Stimulated activated CD4-positive, alpha-beta T cell treated with anti-CD3 and anti-CD28 coated beads, Interleukin-1b, Interleukin-23, amount 100 ng/mL, for 48 hours (primary cell): ENCODE measurements at places on chromosomes 3 and 15.

- DNase-seq: no peak
Measured at GRCh38 chr3:158801201-158801600, 653 bp upstream of the MFSD1 start.

- DNase-seq: peak; percentile 70
Measured at GRCh38 chr15:64246364-64247189, 83.8 kb upstream of the PPIB start.

DNA sequence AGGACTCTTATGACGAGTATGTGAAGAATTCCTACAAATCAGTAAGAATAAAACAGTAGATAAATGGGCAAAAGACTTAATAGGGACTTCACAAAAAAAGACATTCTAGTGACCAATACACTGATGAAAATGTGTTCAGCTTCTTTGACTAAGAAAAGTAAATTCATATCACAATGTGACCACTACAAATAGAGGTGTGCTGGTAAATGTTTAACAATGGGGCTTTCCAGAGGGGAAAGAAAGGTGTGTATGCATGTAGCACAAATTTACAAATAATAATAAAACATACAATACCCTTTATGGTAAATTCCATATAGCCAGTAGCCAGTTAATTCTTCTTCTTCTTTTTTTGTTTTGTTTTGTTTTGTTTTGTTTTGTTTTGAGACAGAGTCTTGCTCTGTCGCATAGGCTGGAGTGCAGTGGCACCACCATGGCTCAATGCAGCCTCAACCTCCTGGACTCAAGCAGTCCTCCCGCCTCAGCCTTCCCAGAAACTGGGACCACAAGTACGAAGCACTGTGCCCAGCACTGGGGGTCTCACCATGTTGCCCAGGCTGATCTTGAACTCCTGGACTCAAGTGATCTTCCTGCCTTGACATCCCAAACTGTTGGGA, 17.5 kb upstream of the NMD3 start:
- no peak for DNase-seq

GRCh38 chr3:16478516-16478915, 35.0 kb downstream of the RFTN1 start:
- DNase-seq: no peak

DNA sequence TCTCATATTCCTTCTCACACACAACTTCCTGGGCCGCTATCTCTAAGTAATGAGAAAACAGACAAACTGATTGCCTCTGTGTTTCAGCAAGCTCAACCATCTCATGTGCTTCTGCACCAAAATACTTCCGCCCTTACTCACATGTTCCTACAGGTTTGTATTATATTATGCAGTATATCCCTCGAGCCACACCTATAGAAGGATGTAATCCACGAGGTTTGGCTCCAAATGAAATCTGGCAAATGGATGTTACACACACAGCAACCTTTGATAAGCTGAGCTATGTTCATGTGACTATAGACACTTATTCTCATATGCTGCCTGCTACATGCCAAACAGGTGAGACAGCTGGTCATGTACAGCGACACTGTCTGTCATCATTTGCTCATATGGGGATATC, 22.6 kb downstream of the CCRL2 start:
- DNase-seq: no peak

GRCh38 chr15:32867313-32867626, 149.5 kb downstream of the GREM1 start:
- no peak for DNase-seq

GRCh38 chr15:40091861-40092255, 16.8 kb downstream of the BMF start:
- no peak for DNase-seq

GRCh38 chr15:98776607-98777281, 128.4 kb downstream of the IGF1R start:
- DNase-seq: peak; percentile 34

GRCh38 chr15:41578736-41579383, 19.8 kb downstream of the TYRO3 start:
- no peak for DNase-seq

DNA sequence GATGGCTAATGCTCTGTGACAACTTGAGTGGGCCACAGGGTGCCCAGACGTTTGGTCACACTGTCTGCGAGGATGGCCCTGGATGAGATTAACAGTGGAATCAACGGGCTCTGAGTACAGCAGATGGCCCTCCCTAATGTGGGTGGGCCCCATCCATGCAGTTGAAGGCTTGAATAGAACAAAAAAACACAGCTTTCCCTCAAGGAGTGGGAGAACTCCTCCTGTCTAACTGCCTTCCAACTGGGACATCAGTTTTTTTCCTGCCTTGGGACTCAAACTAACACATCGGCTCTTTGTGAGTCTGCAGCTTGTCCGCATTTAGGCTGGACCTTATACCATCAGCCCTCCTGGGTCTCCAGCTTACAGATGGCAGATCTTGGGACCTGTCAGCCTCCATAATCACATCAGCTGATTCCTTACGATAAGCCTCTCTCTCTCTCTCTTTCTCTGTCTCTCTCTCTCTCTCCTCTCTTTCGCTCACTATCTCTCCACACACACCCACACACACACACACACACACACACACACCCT, 20.8 kb downstream of the FAM174B start:
- DNase-seq: no peak

GRCh38 chr15:70956201-70956995, 63.8 kb downstream of the LRRC49 start:
- no peak for DNase-seq

DNA sequence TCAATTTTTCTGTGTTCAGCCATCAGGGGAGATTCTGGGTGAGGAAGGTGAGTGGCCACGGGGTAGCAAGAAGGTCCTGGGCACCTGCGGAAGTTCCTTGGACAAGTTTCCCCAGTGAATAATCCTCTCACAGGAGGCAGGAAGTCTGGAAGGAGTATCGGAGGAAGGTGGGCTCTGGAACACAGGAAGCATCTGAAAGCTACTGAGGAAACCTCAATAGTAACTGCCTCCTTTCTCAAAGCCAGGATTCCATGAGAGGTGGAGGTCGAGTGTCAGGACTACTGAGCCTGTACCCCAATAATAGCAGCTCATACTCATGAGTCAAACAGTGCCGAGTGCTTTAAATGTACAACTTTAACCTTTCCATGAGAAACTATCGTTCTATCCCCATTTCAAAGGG, 110.9 kb downstream of the OXNAD1 start:
- no peak for DNase-seq

GRCh38 chr3:113658107-113658506, 38.3 kb downstream of the USF3 start:
- no peak for DNase-seq

- DNase-seq: no peak
Measured at GRCh38 chr3:44892689-44893088, 18.3 kb downstream of the TGM4 start.

DNA sequence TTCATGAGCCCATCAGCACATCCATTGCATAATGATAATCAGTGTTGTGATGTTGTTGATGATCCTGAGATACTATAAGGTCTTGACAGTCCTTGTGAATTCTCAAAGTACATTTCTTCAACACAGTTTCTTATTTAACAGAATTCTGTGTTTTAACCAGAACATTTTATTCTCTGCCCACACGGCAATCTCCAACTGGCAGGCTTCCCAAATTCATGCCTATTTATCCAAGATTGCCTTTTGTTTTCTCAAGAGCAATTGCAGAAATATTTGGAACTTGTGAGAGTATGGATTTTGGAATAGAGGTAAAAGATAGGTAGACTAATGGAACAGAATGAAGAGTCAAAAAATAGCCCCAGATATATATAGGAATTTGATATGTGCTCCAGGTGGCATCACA, 116.0 kb downstream of the UACA start:
- no peak for DNase-seq

GRCh38 chr15:60086681-60087429, 82.7 kb downstream of the FOXB1 start:
- DNase-seq: no peak

DNA sequence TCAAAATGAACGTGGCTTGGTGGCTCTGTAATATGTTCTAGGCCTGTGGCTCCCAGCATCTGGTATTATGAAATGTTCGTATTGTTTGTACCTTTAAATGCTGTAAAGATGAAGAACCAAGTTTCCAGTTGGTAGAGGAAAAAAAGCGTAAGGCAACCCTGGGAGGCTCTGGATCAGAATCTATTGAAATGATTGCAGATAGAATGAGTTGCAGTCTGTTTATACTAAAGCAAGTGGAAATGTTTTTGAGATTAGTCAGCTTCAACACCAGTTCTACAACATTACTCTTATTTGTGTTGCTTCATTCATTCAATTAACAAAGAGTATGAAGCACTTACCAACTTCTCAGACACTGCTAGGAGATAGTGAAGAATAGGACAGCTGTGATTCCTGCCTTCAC, 5.3 kb downstream of the ARL6IP5 start:
- DNase-seq: no peak

GRCh38 chr15:25171111-25171811, 216.5 kb downstream of the SNRPN start:
- no peak for DNase-seq

DNA sequence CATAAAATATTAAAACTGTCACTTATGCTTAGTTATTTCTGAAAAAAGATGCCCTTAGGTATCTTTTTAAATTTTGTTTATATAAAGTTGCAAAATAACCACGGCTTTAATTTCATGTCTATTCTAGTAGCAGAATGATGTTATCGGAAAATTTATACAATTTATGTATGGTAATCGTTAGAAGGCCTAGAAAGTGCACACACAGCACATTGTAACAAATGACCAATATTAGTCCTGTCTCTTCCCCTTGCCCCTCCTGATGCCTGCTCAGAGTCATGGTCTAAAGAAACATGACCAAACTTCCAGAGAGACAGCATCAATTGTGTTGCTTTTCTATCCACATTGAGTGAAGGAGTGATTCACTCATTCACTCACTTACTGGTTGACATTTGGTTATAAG, 6.2 kb upstream of the LPP start:
- DNase-seq: no peak

DNA sequence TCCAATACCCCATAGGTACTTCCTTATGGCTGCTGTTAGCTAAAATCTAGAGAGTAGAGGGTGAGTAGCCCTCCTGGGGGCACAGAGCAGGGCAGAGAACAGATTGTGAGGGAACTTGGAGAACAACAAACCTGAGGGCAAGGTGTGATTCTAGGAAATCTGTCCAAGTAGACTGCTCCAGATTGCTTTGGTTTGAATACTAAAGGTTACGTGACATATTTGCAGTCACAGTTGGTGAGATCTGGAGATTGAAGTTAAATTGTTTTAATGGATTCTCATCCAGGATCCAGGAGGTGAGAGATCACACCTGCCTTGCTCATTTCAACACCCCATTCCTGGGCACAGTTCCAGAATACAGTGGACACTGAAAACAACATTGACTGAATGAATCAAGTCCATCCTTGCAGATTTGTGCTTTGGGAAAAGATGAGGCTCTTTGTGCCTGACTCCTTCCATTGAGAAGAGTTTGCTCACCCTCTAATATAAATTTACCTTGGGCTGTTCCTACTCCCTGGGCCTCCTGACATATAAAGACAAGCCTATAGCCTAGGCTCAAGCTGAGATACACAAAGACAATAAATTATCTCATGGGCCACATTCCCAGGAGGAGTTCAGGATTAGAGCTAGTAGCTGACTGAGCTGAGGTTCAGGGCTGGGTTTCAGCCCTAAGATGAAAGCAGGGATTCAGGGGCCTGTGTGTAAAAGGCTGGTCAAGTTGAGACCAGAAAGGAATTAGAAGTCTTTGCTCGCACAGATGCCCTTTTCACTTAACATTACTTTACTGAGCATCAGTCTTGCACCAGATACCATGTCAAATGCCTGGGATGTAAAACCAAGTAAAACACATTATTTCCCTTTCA, 400.9 kb upstream of the MCTP2 start:
- DNase-seq: no peak

- DNase-seq: no peak
Measured at GRCh38 chr15:60764408-60764963, 285.5 kb upstream of the ICE2 start.

DNA sequence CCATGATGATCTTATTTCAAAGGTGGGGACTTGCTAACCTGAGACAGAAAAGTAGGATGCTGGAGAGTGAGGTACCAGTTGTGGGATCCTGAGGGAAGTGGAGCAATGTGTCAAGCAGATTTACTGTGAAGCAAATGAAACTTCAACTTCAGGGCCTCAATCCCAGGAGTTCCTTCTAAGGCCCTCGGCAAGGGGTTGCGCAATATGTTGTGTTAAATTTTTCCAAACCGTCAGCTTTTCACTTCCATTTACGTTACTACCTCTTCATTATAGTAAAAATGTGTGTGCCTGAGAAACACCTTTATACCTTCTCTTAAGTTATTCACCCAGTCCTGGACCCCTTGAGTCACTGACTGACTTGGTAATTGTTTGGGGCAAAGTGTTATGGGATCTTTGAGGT, 42.5 kb upstream of the KCNH8 start:
- no peak for DNase-seq

GRCh38 chr15:73119478-73119877, 67.2 kb downstream of the NEO1 start:
- DNase-seq: no peak

DNA sequence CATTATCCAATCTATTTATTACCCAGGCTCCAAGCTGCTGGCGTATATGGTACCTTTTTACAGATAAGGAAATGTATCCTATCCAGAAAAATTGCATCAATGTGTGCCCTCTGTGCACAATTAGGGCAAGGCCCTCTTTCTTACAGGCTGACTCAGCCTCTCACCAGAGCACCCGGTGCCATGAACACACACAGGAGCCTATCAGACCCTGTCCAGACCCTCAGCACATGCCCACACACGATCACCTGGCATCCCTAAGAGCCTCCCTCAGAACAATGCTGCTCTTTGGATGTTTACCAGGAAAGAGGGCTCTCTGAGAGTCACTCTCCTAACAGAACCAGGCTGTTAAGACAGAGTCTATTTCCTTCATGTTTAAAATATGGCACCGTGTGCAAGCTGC, 460.0 kb upstream of the TBL1XR1 start:
- no peak for DNase-seq

GRCh38 chr15:94673801-94674200, 442.4 kb downstream of the MCTP2 start:
- DNase-seq: no peak

DNA sequence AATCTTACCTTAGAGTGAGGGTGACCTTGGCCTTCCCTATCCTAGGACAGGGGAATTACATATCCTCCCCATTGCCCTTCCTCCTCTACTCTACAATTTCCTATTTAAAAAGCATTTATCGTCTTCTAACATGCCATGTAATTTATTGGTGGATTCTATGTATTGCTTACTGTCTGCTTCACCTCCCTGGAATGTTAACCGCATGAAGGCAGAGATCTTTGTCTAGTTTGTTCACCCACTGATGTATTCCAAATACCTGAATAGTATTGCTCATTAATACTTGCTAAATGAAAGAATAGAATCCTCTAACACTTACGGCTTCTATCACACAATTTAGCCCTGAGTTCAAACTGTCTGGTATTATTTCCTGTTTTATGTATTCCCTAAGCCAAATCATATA, 68.6 kb downstream of the PPARG start:
- DNase-seq: no peak

- no peak for DNase-seq
Measured at GRCh38 chr3:171231361-171231760, 204.8 kb upstream of the SLC2A2 start.
